ENCODE measurements at places on chromosomes 16 and 17.

- no peak for DNase-seq
Measured at GRCh38 chr16:49997721-49998251, 27.2 kb upstream of the CNEP1R1 start.

DNA sequence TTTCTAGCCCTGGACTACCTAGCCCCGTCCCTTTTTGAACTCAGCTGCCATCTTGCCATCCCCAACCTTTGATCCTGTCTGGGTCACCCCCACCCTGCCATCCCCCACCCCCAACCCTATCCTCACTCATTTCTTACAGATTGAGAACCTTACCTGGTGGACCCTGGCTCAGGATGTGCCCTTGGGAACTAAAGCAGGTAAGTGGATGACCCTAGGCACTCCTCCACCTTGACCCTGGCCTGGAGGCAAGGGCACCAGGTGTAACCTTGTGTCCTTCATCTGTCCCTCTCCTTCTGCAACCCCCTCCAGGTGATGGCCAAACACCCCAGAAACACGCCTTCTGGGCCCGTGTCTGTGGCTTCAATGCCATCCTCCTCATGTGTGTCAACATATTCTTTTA lies 15.5 kb upstream of the FAM83G start:
- DNase-seq = no peak

DNA sequence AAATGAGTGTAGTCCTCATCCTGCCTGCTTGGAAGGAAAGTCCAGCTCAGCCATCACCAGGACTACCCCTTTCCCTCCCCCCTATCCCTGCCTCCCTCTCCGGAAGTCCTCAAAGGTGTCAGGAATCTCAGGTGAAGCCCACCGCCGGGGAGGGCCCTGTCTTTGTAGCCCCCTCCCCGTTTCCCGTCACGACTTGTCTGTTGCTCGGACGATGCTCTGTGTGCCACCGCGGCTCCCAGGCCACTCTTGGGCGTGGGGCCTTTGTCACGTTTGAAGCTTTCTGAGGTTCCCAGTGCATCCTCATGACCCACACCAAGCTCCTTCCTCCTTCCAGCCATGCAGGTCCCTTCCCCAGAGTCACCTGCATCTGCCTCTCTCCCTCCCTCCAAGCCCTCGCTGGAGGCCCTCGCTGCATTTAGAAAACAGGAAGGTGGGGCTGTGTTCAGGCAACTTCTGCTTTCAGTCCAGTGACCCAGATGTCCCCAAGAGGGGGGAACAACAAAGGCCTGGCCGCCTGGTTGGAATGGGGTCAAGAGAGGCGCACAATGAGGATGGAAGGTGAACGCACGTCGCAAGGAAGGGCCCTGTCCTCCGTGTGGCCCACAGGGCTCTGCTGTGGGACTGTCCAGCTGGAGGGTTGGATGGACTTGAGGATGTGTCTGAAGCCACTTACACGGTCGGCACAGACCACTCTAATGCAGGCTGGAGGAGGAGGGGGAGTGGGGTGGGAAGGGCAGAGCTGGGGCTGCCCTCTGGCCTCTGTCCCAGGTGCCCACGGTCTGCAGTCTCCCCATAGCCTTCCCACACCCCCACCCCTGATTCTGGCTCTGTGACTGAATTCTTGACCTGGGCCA lies 59.9 kb downstream of the OR1D5 start:
- DNase-seq = peak; percentile 76

DNA sequence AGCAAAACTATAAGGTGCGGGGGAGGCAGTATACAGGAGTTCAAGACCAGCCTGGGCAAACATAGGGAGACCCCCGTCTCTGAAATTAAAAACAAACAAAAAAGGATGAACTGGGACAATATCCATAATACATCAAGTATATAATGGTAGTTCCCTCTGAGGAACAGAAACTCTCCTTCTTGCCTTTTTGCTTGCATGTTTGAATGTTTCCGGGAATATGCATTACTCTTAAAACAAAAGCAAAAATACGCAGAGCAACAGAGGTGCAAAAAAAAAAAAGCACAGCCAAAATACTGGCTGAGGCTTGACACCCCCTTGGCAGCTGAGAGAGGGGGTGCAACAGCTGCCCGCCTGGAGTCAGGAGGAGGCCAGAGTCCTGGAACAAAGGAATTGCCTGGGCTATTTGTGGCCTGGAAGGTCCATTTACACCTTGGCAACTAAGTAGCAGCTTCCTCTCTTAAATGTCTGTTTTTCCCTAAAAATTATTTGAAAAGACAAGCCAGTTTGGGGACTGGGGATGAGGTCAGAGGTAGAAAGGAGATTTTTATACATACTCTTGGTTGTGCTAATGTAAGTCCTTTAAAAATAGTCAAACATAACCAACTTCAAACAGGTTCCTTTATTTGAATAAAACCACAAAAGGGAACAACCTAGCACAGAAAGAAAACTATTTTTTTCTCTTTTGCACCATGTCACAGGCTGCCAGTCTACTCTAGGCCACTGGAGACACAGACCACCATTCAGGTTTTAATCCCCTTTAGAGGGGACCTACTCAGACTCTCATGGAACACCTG lies 19.5 kb downstream of the USP7 start:
- no peak for DNase-seq

GRCh38 chr16:47358816-47359215 lies 102.0 kb downstream of the ITFG1 start:
- DNase-seq = no peak
